ENCODE measurements at places on chromosomes 12 and 14.

DNA sequence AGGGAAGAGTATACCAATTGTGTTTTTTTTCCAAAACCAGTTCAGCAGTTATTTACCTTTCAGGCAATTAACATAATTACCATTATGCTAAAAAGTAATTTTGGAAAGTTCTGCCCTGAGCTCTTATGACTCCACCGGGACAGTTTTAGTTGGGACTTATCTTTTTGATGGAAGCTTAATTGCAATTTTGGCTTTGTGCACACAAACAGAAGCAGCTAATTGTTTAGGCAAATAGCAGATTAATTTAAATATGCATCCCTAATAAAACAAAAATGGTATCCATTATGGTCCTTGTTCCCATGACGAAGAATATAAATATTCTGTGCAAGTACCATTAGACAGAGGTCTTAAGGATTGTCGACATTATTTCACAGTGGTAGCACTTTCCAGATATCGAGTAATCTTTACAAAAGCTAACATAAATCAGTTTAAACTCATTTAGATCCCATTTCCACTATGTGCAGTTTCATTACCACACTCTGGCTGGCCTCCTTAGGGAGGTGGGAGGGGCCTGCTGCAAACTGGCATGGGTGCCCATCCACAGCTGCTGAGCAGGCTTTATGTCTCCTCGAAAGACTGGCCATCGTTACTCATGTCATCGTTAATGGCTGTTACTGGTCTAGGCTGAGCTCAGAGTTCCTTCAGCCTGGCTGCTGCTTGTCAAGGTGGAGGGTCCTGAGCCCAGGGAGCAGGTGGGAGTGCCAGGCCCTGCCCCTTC, 68.2 kb downstream of the FBXW8 start:
- no peak for DNase-seq

- no peak for DNase-seq
Observed at GRCh38 chr12:63766498-63766897, 13.2 kb upstream of the RXYLT1 start.

DNA sequence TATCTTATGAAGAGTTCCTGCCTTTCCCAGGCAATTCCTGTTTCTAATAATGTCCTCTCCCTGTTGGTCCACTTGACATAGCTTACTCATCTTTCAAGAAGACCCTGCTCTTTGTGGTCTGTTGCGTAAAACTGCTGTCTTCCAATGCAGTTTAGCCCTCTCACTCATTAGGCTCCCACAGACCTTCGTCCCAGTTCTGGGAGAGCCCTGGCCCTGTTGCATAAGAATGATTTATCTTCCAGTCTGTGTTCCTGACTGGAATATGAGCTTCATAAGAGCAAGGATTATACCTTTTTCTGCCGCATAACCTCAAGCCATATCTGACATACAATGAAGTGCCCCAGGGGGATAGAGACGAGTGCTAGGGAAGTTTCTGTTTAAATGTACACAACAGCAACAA, 365.9 kb upstream of the NOVA1 start:
- DNase-seq: peak; percentile 64

DNA sequence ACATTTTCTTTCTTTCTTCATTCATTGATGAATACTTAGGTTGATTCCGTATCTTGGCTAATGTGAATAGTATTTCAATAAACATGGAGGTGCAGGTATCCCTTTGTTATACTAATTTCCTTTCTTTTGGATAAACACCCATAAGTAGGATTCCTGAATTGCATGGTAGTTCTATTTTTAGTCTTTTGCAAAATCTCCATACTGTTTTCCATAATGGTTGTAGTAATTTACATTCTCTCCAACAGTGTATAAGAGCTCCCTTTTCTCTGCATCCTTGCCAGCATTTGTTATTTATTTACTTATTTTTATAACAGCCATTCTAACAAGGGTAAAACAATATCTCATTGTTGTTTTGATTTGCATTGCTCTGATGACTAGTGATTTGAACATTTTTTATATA, 36.6 kb downstream of the PIK3C2G start:
- no peak for DNase-seq

GRCh38 chr12:64767495-64767894, 8.3 kb upstream of the GNS start:
- no peak for DNase-seq

- DNase-seq: peak; percentile 62
Observed at GRCh38 chr14:75198291-75198933, 22.0 kb upstream of the TMED10 start.

DNA sequence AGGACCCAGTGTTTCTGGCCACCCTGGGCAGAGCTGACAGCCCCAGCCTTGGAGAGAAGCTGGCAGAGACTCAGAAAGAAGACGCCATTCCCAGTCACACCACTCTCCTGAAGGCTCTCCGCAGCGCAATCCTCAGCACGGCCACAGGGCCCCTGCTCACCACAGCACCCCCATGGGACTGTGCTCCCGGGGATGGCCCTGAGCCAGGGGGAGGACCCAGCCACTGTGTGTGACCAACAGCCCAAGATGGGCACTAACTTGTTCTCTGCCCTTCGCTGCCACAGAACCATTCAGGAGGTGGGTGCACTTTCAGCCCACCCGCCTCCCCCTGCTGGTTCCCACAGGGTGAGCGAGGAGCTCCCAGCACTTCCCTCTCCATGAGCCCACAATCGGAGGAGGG, 57.1 kb downstream of the CCNK start:
- DNase-seq: no peak

Data from fibroblast of upper back skin (primary cell).